ENCODE measurements at places on chromosomes 3 and 15. TPM values are rescaled to one million over a fixed set of nuclear protein-coding genes. Genes with fewer than 3 reads are reported as not detected.

- peak overlapping the region; percentile 66 for H3K4me3 ChIP-seq
- no peaks in the 10 kb centered on the region for H3K36me3 ChIP-seq
- H3K4me1 ChIP-seq: no peaks in the 10 kb centered on the region
Observed at GRCh38 chr15:82679626-82680199, 30.0 kb downstream of the AP3B2 start.

DNA sequence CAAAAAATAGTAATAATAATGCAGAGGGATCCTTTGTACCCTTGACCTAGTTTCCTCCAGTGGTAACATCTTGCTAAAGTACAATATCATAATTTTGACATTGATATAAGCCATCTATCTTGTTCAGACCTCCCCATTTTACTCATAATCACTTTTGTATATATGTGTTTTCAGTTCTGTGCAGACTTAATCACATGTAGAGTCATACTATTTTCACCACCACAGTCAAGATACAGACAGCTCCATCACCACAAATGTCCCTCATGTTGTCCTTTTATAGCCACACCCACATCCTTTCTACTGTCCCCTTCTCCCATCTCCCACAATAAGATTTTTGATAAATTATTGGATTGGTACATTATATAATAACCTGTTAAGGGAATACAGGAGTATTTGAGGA lies 25.4 kb downstream of the ZNF609 start:
- no peaks in the 10 kb centered on the region for H3K36me3 ChIP-seq
- no peak overlapping the region for H3K4me3 ChIP-seq
- H3K27ac ChIP-seq: no peak overlapping the region
- H3K27me3 ChIP-seq: no peaks in the 10 kb centered on the region
- peaks cover 4% of the 10 kb centered on the region for H3K4me1 ChIP-seq

- H3K36me3 ChIP-seq: no peaks in the 10 kb centered on the region
- no peaks in the 10 kb centered on the region for H3K4me1 ChIP-seq
- H3K27ac ChIP-seq: no peak overlapping the region
- DNase-seq: no peak
Observed at GRCh38 chr3:72247645-72248388, 462.9 kb upstream of the PROK2 start.

CDC25A gene
- total RNA-seq: 51.8 TPM

DNA sequence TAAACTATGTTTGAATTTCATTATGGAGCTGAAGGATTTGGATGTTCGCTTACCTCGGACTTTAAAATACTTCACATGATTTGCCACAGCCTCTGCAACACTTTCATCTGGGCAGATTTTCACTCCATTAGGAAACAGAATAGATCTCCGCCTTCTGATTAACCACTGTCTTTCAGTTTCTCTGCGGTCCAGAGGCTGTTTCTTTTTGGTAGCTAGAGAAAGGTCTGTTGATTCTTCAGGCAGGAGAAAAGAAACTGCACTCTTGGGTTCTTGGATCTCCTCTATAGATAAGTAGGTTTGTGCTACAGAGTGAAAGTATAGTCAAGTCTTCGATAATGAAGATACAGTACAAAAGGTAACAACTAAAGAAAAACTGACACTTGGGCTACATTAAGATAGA lies 844 bp downstream of the IMPG2 start:
- no peaks in the 10 kb centered on the region for H3K27me3 ChIP-seq
- DNase-seq: peak; percentile 10
- H3K27ac ChIP-seq: peak overlapping the region; percentile 59
- H3K4me3 ChIP-seq: no peak overlapping the region
- no peaks in the 10 kb centered on the region for H3K36me3 ChIP-seq

DNA sequence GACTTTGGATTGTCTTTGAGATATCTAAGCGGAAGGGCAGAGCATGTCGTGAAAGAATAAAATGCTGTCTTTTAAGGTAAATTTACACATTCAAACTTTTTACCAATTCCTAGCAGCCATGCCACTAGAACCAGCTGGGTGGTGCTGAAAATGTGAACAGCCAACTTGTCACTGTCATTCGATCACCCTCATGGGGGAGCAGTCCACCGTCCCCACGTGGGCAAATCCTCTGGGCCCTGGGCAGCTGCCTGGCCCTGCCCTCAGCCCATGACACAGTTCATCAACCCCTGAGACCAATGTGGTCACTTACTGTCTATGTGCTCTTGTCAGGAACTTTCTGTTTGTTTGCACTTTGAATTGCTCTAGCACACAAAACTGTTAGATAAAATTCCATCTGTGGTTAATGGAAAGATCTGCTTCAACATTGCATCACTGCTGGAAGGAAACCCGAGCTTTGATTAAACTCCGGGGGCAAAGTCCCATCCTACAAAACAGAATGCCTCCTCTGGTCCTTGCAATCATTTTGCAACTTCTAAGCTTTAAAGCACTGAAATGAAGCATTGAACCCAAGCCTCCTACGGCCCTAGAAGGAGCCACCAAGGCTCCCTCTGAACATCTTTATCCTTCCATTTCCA lies 50.1 kb downstream of the PCSK6 start:
- H3K27ac ChIP-seq: no peak overlapping the region
- DNase-seq: no peak
- H3K36me3 ChIP-seq: no peaks in the 10 kb centered on the region
- H3K27me3 ChIP-seq: no peaks in the 10 kb centered on the region
- peaks cover 8% of the 10 kb centered on the region for H3K4me1 ChIP-seq

- no peaks in the 10 kb centered on the region for H3K4me1 ChIP-seq
- H3K4me3 ChIP-seq: no peak overlapping the region
- no peaks in the 10 kb centered on the region for H3K27me3 ChIP-seq
- H3K27ac ChIP-seq: no peak overlapping the region
- DNase-seq: no peak
- no peaks in the 10 kb centered on the region for H3K36me3 ChIP-seq
Observed at GRCh38 chr15:81293728-81294515, 30.0 kb downstream of the STARD5 start.

TRIM42 gene
- not detected for total RNA-seq

- H3K4me3 ChIP-seq: no peak overlapping the region
- no peaks in the 10 kb centered on the region for H3K27me3 ChIP-seq
- no peak overlapping the region for H3K27ac ChIP-seq
- H3K4me1 ChIP-seq: no peaks in the 10 kb centered on the region
- no peak for DNase-seq
- H3K36me3 ChIP-seq: no peaks in the 10 kb centered on the region
Observed at GRCh38 chr3:109211941-109212340, 75.4 kb downstream of the C3orf85 start.

EAF1 gene
- 34.2 TPM for total RNA-seq

DNA sequence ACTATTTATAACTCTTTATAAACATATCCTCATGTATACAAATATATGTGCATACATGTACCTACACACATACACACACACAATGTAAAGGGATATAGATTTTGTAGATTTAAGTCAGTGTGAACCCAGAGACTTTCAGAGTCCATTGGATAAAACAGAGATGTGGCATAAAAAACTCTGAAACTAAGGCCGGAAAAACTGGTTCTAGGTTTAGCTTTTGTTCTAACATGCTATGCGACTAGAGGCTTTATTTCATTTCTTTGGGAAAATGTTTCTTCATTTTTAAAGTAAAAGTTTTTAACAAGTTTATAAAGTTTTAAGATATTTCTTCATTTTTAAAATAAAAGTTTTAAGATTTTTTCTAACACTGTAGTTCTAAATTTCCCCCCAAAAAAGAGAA lies 36.7 kb downstream of the ZPLD1 start:
- H3K27ac ChIP-seq: no peak overlapping the region
- no peaks in the 10 kb centered on the region for H3K27me3 ChIP-seq
- H3K4me1 ChIP-seq: no peaks in the 10 kb centered on the region
- H3K4me3 ChIP-seq: no peak overlapping the region

GRCh38 chr15:81163961-81164800 lies 30.1 kb downstream of the CFAP161 start:
- no peak overlapping the region for H3K4me3 ChIP-seq
- no peaks in the 10 kb centered on the region for H3K27me3 ChIP-seq
- H3K4me1 ChIP-seq: no peaks in the 10 kb centered on the region
- no peak overlapping the region for H3K27ac ChIP-seq
- H3K36me3 ChIP-seq: no peaks in the 10 kb centered on the region
- DNase-seq: peak; percentile 12

GP9 gene
- not detected for total RNA-seq

GRCh38 chr3:48013288-48013980 lies 2.8 kb downstream of the MAP4 start:
- peak; percentile 13 for DNase-seq
- no peak overlapping the region for H3K4me3 ChIP-seq
- H3K4me1 ChIP-seq: peaks cover 5% of the 10 kb centered on the region
- no peaks in the 10 kb centered on the region for H3K36me3 ChIP-seq

NEIL1 gene
- total RNA-seq: 11.2 TPM

KLF15 gene
- 7.2 TPM for total RNA-seq

- DNase-seq: peak; percentile 48
- H3K4me1 ChIP-seq: peaks cover 16% of the 10 kb centered on the region
- no peak overlapping the region for H3K27ac ChIP-seq
- no peaks in the 10 kb centered on the region for H3K36me3 ChIP-seq
Observed at GRCh38 chr3:30085486-30085885, 520.9 kb upstream of the TGFBR2 start.

ARHGAP31 gene
- total RNA-seq: 0.13 TPM

DNA sequence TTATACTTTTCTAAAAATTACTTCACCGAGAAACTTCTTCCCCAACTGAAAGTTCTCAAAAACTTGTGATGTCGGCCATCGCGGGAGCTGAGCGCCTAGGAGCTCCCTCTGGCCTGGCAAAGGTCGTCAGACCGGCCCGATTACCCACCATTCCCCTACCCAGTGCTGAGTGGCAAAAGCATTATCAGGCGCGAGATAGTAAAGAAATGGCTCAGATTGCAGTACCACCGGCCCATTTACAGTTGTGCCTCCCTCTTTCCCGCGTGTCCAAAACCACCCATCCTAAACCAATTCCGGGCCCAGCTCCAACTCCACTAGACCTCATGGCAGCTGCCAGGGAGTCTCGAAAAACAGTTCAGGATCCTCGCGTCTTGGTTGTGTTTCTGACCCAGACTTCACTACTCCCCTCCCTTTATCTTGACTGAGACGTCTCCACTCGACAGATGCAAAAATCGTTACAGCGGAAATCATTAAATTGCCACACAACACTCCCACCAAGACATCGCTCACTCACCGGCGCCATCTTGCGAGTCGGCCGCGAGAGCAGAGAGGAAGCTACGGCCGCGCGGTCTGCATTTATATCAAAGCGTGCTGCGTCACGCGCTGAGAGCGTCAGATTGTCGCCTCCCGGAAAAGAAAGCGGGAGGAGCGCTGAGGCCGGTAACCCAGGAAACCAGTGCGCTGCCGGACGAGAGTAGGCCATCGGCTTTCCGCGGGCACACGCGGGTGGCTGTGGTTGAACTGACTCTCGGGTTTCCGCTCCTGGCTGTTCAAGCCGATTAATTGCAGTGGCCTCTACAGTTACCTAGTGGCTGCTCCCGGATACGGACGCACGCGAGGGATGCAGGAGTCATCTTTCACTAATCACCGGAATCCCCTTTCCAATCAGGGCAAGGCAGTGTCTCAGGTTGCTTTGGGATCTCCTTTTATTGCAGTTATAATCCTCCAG lies at the start of gene RPL22L1:
TSS of gene RPL22L1 (minus strand) at position 551 of the 949 bp plus-strand sequence. CDS start at position 523, 28 bp downstream.
- peak within 1 kb of the TSS; percentile 86 for H3K27ac ChIP-seq

DNA sequence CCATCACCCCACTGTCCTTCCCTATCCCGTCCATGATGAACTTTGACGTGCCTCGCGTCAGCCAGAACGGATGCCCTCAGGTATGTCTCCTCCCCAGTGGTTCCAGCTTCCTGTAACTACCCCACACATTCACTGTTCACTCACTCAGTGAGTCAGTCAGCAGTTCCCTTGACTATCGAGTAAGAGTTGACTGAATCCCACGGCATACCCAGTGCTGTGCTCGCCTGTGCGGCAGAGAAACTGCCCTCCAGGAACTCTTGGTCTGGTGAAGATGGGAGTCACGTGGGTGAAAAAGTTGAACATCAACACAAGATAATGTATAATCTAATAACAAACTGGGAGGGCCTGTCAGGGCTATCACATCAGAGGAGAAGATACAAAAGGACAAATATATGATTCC lies 36.7 kb downstream of the CCDC33 start:
- H3K4me3 ChIP-seq: no peak overlapping the region
- H3K36me3 ChIP-seq: no peaks in the 10 kb centered on the region
- H3K4me1 ChIP-seq: no peaks in the 10 kb centered on the region
- no peaks in the 10 kb centered on the region for H3K27me3 ChIP-seq

KIF23 gene
- 193 TPM for total RNA-seq

HRH1 gene
- total RNA-seq: 0.09 TPM

FBXW12 gene
- total RNA-seq: 0.82 TPM

GRCh38 chr15:38991126-38991525 lies 426.5 kb upstream of the RASGRP1 start:
- peak; percentile 58 for DNase-seq
- no peak overlapping the region for H3K27ac ChIP-seq
- H3K27me3 ChIP-seq: no peaks in the 10 kb centered on the region
- no peaks in the 10 kb centered on the region for H3K36me3 ChIP-seq

SLC28A1 gene
- not detected for total RNA-seq

DNA sequence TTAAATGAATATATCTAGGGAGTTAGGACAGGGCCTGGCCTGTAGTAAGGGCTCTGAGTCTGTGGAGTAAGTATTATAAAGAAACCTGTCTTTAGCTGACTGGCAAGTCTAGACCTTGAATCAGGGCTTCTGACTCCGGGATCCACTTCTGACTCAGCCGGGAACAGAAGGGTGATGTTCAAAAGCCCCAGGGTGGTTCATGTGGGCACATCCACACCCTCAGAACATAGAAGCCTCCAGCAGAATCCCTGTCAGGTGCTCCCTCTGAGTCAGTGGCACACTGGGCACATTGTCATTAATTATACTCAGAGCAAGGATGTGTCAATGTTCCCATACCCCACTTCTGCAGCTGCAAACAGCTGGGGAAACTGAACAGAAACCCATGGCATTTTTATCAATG lies 26.7 kb upstream of the SNRK start:
- no peaks in the 10 kb centered on the region for H3K27me3 ChIP-seq
- H3K27ac ChIP-seq: no peak overlapping the region
- no peaks in the 10 kb centered on the region for H3K36me3 ChIP-seq
- no peak overlapping the region for H3K4me3 ChIP-seq

- H3K27me3 ChIP-seq: no peaks in the 10 kb centered on the region
- no peak overlapping the region for H3K27ac ChIP-seq
- peaks cover 24% of the 10 kb centered on the region for H3K36me3 ChIP-seq
- no peak overlapping the region for H3K4me3 ChIP-seq
Observed at GRCh38 chr3:44842376-44842775, 19.3 kb upstream of the TMEM42 start.

- H3K4me1 ChIP-seq: peaks cover 3% of the 10 kb centered on the region
- H3K4me3 ChIP-seq: no peak overlapping the region
- no peaks in the 10 kb centered on the region for H3K36me3 ChIP-seq
- H3K27ac ChIP-seq: no peak overlapping the region
Observed at GRCh38 chr15:74428970-74429780, 4.6 kb downstream of the SEMA7A start.

CBLB gene
- 61.2 TPM for total RNA-seq
